ENCODE measurements at places on chromosomes 6 and 20. TPM values are rescaled to one million over a fixed set of nuclear protein-coding genes. Genes with fewer than 3 reads are reported as not detected.
A peak's percentile ranks its signal among the peaks of the same experiment; 100 is the strongest.

- DNase-seq = no peak
These were observed 204.8 kb downstream of the DTNBP1 start for GRCh38 chr6:15458021-15458459.

GRCh38 chr20:6116758-6117157, 6.1 kb downstream of the FERMT1 start:
- DNase-seq = no peak

GRCh38 chr20:19885939-19886660, 128.0 kb downstream of the RIN2 start:
- DNase-seq = peak; percentile 49

DNA sequence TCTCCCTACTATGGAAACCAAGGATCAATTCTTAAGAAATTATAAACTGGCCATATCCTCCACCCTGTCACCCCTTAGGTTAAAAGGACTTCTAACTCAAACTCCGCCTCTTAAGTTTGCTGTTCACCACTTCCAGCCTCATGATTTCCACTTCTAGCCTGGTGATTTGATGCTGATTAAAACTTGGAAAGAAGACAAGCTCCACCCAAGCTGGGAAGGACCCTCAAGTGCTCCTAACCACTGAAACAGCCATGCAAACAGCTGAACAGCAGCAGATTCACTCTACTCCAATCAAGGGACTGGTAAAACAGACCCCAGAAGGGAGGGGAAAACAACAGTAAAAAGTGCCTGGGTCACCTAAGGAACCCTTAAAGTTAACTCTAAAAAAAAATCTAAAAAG, 10.3 kb downstream of the LCA5 start:
- DNase-seq = no peak

GRCh38 chr20:8260837-8261251, 128.8 kb downstream of the PLCB1 start:
- no peak for DNase-seq

GRCh38 chr20:63009045-63009961, 2.5 kb upstream of the BHLHE23 start:
- DNase-seq = peak; percentile 56

GRCh38 chr20:18907353-18907752, 93.8 kb downstream of the SCP2D1 start:
- no peak for DNase-seq

DNA sequence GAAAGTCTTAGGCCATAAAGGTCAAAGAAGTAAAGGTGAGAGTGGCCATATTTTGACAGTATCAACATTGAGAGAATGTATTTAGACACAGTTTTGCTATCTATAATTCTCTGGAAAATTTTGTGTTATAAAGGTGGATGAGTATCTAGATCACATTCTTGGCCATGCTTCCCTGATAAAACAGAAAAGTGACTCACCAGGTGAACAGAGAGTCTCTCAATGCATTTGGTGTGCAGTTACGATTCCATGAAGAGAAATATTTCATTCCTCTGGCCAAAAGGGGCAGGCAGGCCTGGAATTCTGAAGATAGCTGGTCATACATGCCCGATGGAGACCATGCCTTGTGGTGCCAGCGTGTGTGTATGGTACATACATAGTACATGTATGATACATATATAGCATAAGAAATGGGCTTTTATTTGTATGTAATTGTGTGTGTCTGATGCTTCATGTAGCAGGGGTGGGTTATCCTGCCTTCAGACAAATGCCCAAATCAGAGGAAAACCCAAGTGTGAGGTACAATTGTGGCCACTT, 164.0 kb downstream of the SOBP start:
- DNase-seq = no peak

GRCh38 chr6:1756472-1757129, 146.9 kb downstream of the FOXC1 start:
- no peak for DNase-seq

GRCh38 chr6:130178692-130179091, 44.1 kb downstream of the SAMD3 start:
- DNase-seq = peak; percentile 96

DNA sequence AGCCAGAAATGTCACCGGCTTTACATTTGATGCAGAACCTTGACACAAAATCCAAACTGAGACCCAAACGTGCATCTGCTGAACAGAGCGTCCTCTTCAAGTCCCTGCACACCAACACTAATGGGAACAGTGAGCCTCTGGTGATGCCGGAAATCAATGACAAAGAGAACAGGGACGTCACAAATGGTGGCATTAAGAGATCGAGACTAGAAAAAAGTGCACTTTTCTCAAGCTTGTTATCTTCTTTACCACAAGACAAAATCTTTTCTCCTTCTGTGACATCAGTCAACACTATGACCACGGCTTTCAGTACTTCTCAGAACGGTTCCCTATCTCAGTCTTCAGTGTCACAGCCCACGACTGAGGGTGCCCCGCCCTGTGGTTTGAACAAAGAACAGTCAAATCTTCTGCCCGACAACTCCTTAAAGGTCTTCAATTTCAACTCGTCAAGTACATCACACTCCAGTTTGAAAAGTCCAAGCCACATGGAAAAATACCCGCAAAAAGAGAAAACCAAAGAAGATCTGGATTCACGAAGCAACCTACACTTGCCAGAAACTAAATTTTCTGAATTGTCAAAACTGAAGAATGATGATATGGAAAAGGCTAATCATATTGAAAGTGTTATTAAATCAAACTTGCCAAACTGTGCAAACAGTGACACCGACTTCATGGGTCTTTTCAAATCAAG, 108.4 kb downstream of the RTN4IP1 start:
- DNase-seq = no peak

DNA sequence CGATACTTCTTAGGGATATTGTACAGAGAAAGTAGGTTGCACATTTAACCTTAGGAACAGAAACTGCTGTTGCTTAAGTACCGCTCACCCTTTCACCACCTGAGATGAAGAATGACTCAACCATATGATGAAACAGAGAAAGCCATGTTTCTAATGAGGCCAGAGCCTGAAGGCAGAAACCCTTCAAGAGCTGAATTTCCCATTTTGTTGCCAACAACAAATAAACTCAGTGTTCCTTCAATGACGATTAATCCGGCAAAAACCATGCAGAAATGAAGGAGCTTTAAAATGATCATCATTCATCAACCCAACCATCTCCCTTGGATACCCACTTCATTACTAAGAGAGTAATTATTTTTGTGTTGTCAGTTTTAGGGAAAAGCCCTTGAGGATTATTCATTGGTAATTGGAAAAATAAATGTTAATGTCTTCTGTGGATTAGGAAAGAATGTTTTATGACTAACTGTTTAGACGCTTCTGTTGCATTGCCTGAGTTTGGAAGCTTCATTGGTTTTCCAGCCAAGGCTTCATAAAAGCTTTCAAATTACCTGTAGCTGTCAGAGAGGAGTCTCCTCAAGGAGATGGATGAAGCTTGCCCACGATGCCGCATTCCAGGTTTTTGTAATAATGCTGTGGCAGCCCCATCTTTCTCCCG, 112.1 kb upstream of the IYD start:
- peak; percentile 33 for DNase-seq

GRCh38 chr6:37382994-37383765, 29.4 kb downstream of the RNF8 start:
- no peak for DNase-seq

DNA sequence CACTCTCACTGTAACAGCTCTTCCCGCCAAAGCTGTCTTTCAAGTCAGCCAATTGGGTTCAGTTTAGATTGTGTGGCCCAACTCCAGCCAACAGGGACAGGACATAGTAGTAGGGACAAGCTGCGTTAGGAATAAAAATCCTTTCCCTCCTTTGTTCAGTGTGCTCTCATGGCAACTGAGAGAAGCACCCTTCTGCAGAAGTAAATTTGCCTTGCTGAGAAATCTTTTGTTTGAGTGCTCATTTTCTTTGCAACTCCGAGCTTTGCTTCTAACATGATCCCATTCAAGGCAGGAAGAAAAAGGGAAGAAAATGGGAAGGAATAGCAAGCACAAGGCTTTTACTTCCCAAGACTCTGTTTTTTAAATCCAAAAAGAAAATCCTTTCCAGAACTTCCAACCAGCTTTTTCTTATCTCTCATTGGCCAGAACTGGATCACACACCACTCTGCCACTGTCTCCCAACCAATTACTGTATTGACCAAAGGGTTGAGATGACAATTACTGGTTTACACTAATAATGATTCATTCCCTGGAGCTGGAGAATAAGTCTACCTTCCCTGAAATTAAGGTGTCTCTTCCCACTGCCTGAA, 52.7 kb downstream of the STX11 start:
- DNase-seq = no peak

DNA sequence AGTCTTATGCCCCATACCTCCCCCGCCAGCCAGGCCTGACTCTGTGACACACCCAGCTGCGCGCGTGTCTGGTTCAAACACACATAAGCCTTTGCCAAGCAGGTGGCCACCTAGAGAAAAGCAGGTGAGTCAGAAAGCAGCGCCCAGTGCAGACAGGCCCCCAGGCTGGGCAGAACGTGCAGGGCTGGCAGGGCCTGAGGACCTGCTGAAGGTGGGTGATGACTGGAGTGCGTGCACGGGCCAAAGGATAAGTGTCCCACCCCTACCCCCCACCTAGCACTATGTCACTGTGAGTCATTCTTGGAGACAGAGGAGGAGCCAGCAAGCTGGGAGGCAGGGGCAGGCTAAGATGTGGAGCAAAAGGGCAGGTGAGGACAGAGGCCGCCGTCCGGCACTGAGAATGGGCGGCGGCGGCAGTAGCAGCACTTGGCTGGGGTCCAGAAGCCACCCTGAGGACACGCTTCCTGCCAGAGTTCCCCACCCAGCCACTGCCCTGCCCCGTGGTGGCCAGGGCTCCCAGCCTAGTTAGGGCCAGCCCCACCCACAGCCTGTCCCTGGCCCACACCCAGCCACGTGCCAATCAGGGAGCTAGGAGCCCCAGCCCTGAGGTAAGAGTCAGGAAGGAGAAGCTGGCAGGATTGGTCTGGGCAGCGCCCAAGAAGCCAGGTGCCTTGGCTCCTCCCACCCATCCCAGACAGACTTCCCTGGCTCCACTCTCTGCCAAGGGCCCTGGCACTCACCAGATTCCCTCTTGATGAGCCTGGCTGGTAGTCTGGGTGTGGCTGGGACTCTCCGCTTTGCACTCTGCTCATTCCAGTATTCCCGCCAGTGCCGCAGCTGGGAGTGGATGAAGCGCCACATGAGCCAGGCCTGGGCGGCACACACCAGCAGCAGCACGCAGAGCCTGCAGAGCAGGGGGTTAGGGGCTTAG, 72.7 kb downstream of the TRAM2 start:
- DNase-seq = peak; percentile 100

Gene PTCHD4
- 9.0 TPM for total RNA-seq

Gene MYBL2
- total RNA-seq = 29.7 TPM

Gene L3MBTL1
- not detected for total RNA-seq

Gene TINAG
- total RNA-seq = not detected

Gene GPX5
- not detected for total RNA-seq

Gene ISM1
- total RNA-seq = 2.6 TPM

Gene HSPA12B
- not detected for total RNA-seq

Gene HFE
- 3.4 TPM for total RNA-seq

Gene FKBP1C
- total RNA-seq = 0.69 TPM

Gene LPIN3
- 0.07 TPM for total RNA-seq

Gene SLC22A3
- total RNA-seq = not detected

Gene BANF2
- total RNA-seq = not detected
